ENCODE measurements at places on chromosomes 4 and X.

DNA sequence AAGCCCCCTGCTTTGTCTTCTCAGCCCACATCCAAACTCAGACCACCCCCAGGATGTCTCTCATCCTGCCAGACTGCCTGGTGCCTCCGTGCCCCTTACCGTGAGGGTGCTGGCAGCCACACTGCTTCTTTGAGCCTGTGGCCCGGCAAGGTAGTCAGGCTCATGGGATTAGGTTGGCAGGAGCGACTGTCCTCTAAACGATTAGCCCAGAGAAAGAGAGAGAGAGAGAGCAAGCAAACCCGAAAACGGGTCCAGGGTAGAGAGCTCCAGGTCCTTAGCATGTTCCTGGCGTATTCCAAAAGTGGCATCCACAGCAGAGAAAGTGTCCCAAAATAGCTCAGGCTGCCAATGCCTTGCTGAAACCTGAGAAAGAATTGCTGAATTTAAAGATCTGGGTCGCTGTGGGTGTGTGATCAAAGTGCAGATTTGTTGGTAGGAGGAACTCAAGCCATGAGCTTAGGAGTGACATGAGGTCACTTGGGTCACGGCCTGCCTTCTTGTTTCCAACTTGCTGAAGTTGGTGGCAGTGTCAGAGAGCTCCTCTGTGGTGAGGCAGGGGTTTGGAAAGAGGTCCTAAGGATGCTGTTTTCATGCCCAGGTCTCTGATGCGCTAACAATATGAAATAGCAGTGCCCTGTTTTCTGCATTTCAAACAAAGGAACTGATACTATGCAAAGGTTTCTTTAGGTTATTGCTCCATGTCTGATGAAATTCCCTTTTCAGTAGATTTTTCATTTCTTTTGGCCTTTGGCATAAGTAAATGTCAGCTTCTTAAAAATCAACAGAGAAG is 81.6 kb downstream of the RTL9 start:
- DNase-seq, result no peak

GRCh38 chr4:76753814-76754213 is 144.1 kb downstream of the SOWAHB start:
- no peak for DNase-seq

- DNase-seq, result no peak
Measured at GRCh38 chrX:1813809-1814208, 198.9 kb downstream of the ASMT start.

DNA sequence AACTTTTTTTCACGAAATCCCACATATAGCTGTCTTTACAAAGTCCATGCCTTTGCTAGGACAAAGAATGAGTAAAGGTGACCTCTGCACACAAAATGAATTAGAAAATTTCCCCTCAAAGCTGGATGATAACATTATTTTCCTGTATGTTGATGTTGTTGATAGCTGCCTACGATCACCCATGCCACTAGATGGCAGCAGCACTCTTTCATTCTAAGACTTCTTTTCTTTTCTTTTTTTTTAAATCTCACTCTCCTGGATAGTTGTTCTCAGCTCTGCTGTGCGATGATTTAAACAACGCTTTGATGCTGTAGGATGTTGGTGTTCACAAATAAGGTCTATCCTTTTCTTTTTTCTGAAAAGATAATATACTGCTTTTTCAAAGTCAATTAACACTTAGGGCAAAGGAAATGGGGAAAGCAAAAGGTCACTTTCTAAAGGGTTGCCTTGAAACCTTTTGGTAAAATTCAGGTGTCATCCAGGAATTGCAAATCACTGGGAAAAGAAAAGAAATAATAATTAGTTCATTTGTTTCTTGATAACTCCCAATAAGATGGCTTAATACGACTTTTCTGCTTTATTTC is 266.8 kb downstream of the C4orf33 start:
- peak; percentile 30 for DNase-seq

GRCh38 chr4:185346975-185347601 is 48.6 kb downstream of the LRP2BP start:
- DNase-seq, result no peak

DNA sequence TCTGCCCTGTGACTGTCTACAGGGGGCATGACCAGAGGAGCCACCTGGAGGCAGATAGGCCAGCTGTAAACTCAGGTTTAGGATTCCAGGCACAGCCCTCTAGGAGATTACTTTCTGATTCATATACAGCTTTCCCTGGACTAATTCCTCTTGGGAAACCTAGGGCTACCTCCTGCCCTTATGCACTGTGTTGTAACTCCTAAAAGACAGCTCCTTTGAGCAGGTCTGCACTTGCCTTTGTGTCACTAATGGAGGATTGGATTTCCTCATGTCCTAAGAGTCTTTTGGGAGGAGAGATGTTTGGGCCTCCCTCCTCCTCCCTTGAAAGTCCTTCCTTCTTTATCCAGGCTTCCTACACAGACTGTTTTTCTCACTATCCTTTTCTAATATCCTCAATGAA is 202.0 kb downstream of the PCDH19 start:
- DNase-seq, result no peak

DNA sequence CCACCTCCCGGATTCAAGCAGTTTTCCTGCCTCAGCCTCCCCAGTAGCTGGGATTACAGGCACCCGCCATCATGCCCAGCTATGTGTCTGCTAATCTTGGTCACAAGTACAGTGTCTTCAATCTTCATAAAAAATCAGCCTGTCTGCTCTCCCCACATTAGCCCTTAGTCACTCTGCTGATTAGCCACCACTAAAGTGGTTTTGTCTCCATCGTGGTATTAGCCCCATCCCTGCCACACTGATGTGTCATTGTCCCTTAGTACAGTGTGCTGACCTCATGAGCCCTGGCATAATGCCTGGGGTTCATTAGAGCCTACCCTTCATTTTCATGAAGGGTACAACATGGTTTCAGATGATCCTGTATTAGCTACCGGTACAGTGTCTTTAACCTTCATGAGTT is 49.9 kb downstream of the ZNF157 start:
- DNase-seq, result no peak

DNA sequence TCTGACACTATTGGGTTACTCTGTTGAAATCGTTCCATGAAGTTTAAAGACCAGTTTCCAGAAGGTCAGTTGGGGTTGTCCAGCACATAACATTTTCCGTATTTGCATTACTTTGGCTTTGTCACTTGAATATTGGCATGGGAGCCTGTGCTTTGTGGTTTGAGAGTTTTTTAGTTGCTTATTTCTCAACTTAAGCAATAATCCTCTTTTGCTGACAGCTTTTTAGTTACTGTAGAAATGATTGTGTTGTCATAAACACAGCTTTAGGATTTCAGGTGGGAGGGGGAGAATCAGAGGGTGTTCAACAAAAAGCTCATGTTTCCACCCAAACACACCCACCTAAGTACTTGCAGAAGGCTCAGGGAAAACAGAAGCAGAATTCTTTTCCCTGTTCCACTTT is 210.7 kb upstream of the TLL1 start:
- DNase-seq, result no peak

GRCh38 chr4:127239902-127240763 is 392.6 kb upstream of the INTU start:
- DNase-seq, result no peak

GRCh38 chrX:40095583-40096394 is 2.0 kb downstream of the BCOR start:
- no peak for DNase-seq

- no peak for DNase-seq
Measured at GRCh38 chrX:119121341-119121740, 6.3 kb downstream of the KIAA1210 start.

- DNase-seq, result no peak
Measured at GRCh38 chr4:41611881-41612871, 74.2 kb downstream of the LIMCH1 start.

DNA sequence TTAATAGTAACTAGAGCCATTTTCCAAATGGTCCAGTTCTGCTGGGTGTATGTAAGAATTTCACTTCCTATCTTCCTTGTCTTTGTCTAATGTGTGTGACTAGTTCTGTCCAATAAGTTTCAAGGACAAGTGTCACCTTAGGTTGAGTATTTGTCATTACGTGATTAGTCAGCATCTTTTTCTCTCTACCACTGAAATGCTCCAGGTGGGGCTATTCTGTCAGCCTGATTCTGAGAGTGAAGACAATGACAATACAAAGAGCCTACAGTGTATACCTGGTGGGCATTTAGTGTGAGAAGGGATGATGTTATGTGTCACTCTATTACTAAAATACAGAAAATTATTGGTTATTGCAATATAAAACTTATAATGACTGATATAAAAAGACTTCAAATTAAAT is 876.3 kb downstream of the C4orf33 start:
- DNase-seq, result no peak

- no peak for DNase-seq
Measured at GRCh38 chr4:68476191-68476590, 28.9 kb downstream of the TMPRSS11E start.

Measured in omental fat pad (tissue), 4 donors.